ENCODE measurements at places on chromosomes 13 and 19.
A peak's percentile ranks its signal among the peaks of the same experiment; 100 is the strongest.

- DNase-seq, result no peak
Observed at GRCh38 chr13:30418717-30419459, 3.4 kb upstream of the UBE2L5 start.

DNA sequence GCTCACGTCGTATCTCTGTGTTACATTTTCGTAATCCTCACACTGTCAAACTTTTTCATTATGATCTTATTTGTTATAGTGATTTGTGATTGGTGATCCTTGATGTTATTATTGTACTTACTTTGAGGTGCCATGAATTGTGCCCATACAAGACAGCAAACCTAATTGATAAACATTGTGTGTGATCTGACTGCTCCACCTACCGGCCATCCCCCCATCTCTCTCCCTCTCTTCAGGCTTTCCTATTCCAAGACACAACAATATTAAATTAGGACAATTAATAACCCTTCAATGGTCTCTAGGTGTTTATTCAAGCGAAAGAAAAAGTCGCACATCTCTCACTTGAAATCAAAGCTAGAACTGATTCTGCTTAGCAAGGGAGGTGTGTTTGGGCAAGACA, 349.3 kb downstream of the RBM26 start:
- no peak for DNase-seq

- DNase-seq, result no peak
Observed at GRCh38 chr13:20142023-20142926, 18.6 kb downstream of the GJA3 start.

- no peak for DNase-seq
Observed at GRCh38 chr13:19838865-19839275, 24.6 kb downstream of the ZMYM5 start.

DNA sequence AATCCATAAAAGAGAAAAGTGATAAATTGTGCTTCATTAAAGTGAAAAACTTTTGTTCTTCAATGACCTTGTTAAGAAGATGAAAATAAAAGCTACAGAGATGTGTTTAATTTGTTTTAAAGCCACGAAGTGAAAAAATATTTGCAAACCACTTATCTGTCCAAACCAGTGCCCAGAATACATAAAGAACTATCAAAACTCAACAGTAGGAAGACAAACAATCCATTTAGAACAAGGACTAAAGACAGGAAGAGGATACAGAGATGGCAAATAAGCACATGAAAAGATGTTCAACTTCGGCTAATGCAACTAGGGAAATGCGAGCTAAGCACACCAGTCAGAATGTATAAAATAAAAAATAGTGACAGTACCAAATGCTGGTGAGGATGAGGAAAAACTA, 15.0 kb downstream of the GJB6 start:
- no peak for DNase-seq

DNA sequence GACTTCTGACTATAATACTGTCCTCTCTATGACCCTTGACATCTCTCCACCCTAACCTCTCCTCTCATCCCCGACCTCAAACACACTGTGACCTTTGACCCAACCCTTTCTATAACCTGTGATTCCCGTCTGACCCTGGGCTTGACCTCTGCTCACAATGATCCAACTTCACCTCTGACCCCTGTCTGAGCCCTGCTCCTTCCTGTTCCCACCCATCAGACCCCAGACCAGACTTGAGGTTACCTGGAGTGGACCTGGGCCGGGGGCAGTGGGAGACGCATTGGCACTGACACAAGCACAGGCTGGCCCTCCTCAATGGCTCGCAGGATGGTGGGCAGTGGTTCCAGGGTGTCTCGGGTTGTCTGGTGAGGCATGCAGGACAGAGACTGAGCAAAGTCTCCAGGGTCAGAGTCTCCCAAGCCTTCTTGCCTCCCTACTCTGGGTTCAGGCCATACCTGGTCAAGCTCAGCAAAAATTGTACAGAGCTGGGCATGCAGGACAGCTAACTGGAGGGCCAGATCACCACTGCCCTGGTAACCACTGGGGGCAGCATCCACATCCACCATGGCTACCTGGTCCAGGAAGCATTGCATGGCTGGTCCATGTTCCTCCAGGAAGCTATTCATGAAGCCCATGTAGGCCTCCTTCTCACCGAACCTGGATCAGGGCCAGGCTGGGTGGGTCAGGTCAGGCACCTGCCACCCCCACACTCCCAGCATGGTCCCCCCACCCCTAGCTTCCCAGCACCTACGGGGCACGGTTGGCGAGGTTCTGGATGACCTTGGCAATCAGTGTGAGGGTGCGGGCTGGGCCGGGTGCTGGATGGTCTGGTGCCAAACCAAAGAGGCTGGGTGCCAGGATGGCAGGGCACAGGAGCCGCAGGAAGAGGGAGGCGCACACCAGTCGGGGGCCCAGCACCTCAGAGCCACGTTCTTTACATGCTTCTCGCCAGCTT, 4.4 kb upstream of the WIZ start:
- DNase-seq, result no peak

- DNase-seq, result no peak
Observed at GRCh38 chr13:48562296-48563066, 29.6 kb upstream of the RCBTB2 start.

DNA sequence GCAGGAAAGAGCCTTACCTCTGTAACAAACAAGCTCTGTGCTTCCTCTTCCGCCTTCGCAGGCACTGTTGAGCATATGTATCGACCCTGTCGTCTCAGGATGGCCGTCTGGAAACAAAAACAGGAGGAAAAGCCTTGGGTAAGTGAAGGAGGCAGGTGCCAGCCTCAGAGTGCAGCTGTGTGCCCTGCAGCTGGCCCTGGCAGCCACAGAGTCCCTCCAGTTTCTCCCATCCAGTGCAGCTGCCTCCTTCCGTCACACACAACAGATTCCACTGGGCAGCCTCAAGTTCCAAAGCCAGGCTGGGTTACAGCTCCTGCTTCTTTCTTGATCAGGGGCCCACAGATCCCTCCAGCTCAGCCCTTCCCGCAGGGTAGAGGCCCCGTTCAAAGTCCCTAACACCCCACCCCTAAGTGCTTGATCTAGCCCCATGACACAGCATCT, 47.7 kb downstream of the DOCK9 start:
- DNase-seq, result no peak

DNA sequence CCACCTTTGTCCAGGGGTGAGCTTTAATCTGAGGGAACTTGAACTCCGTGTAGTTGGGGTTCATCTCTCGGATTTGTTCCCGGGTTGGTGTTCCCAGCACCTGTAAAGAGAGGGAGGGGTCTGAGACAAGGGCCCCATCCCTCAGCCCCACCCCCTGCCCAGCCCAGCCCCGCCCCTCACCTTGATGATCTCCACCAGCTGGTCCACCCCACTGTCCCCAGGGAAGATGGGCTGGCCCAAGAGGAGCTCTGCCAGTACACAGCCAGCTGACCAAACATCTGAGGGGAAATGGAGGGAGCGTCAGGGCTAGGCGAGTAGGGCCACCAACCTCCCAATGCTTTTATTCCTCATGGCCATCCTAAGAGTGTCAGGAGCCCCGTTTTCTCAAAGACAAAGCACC, 9.3 kb downstream of the GSK3A start:
- DNase-seq, result no peak

DNA sequence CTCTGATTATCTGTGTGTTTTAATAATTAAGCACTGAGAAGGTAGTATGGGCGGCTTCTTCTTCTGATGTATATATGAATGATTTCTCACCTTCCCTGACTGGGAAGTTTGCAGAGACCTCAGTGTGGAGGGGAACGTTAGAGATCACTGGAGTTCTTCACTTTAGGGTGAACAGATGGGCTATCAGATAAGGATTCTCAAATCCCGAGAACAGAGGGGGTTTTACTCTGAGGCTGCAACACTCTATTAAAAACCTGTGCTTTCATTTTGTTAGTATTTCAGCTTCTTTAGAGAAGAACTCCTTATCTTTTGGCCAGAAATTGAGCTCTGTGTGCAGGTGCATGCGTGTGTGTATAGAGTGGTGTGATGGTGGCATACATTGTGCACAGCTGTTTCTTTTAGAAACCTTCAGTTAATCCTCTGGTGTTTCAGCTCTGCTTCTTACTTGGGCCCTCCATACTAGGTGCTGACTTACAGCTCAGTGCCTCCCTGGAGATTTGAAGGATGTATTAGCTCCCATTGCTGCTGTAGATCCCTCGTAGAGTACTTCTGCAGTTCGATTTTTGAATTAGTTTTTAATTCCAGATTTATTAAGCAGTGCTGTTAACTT, 45.3 kb upstream of the PCDH9 start:
- DNase-seq, result no peak

GRCh38 chr13:31629085-31629780, 110.1 kb upstream of the RXFP2 start:
- DNase-seq, result no peak

- no peak for DNase-seq
Observed at GRCh38 chr19:11090997-11091702, 1.9 kb downstream of the LDLR start.

DNA sequence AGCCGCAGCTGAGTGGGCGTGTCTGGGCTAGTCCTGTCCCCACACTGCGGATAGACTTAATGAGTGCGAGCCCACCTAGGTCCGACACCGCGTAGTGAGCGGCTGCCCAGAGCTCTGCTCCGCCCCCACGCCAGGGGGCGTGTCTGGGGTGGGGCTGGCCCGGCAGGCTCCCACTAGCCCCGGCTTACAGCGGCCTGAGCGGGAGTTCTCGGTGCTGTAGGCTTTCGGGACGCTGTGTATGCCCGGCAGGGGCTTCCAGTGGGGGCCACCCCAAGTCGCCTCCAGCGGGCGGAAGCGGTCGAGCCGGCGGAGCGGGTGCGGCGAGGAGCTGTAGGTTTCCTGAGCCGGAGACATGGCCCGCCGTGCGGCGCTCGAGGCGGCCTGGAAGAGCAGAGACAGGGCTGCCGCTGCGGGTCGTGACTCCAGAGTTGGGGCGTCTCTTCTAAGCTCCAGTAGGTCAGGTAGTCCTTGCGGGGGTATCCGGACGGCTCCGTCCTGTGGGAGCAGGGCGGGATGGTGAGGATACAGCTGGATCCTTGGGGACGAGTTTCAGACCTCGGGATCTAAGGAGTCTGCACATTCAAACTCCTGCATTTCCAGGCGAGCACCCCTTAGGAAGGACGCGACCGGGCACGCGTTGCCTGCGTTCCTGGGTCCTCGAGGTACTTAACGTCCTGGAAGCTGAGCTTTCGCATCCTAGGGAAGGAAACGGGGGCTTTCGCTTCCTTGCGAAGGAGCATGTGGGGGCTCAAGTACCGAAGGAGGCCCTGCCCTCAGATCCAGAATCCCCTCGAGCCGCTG, 1.2 kb downstream of the CGB7 start:
- peak; percentile 77 for DNase-seq

- DNase-seq, result no peak
Observed at GRCh38 chr13:81682081-81682630, 1341.2 kb upstream of the SPRY2 start.

DNA sequence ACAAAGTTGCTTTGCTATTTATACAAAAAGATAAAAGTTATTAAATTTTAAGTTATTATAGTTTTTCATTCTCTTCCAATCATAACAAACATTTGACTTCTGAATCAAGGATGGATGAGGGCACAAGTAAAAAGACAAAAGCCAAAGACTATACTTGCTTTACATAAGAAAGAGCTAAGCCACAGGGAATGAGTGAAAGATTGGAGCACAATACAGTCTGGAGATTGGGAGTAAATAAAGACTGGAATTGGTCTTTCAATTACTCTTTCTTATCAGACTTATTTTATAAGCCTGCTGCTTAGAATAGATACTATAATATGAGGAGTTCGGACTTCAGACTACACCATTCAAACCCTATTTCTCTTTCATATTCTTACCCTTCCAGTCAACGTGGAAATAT, 1874.1 kb upstream of the PRR20A start:
- DNase-seq, result no peak

DNA sequence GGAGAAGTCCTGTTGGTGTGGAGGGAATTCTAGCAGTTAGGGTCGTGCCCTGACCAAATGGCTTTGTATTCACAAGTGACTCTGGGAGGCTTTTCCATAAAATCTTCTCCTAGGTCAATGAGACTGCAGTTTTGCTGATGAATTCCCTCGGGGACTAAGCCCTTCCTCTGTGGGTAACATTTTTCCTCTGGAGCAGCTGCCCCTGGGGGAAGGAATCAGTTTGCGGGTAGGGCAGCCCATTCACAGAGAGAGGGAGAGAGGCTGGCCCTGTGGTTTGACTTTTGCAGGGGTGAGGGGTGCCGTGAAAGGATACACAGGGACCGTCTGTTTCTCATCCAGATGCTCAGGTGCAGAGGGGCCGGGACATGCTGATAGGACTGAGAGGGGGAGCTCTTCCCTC, 67.3 kb downstream of the ERICH6B start:
- no peak for DNase-seq

- DNase-seq, result no peak
Observed at GRCh38 chr13:73168953-73169401, 110.2 kb downstream of the KLF5 start.

DNA sequence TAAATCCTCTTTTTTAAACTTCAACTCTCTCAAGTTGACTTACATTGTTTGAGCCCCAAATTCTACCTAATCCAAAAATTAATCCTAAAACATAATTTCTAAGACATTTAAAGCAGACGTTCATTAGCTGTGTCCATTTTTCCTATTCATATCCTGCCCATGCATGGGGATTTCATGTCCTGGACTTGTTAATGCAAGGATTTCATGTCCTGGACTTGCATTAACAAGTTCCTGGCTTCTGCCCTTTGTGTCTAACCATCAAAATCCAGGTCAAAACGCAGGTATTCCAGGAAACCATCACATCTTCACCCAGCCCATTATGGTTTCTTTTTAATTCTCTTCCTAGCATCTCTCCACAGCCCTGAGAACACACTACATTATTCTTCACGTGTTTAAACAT, 454.9 kb downstream of the KLF5 start:
- no peak for DNase-seq

DNA sequence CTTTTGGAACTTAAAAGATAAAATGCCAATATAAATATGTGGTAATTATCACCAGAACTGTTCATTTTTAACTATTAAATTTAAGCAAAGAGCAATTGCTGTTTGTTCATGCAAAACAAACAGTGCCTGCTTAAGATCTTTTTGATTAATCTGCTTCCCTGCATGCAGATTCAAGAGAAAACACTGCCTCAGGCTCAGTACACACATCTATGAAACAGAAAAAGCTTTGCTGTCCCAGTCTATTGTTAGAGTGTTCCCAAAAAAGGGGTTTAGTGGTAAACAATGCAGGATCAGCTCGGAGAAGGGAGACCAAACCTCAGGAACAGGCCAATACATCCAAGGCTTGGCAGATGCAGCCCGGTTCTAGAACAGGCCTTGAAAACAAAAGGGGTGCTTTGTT, 49.3 kb upstream of the TDRD3 start:
- DNase-seq, result no peak

GRCh38 chr13:71860547-71861138, 6.4 kb downstream of the DACH1 start:
- no peak for DNase-seq

DNA sequence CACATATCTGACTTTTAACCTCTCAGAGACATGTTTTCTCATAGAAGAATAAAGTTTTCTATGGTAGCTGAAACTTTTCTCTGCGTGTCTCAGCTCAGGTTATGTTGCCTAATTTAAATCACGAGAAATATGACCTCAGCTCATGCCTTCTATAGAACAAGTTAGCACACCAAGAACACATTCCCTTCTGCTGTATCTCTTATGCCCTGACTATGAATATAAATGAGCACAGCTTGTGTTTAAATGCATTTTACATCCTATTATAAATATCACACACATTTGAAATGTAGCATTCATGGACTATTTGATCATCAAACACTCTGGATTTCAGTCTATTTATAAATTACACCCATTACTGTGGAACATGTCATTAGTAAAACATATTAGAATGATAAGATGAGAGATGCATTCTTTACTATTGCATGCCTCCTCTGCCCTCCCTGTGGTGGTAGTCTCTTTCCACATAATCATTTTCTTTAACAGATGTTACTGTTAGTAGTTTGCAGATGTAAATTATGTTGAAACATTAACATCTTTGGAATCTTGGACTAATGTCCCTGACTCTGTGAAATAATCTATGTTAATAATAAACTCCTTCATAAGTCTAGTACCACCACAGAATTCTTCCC, 2044.9 kb upstream of the PCDH20 start:
- DNase-seq, result no peak

Data from HEK293T (cell line).